Muscle of arm (tissue), 14 donors: ENCODE measurements at places on chromosomes 1 and 21.

DNA sequence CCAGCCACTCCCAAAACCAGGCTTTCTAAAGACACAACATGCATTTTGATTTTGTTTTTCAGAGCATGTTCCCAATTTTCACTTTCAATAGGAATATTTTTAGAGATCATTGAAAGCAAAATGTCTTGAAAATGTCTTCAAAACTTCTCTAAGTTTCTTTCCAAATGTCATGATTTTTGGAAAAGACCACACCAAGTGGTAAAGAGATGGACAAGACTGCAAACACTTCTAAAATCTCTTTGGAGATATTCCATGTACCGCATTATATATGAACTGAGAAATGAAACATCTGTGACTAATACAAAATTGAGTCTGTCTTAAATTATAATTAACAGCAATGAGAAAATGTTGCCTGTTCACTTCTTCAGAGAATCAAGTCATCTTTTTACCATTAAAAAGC, 418.0 kb upstream of the PKN2 start:
- DNase-seq: no peak

- DNase-seq: no peak
These were observed 194.0 kb upstream of the VAMP3 start for GRCh38 chr1:7576946-7577657.

DNA sequence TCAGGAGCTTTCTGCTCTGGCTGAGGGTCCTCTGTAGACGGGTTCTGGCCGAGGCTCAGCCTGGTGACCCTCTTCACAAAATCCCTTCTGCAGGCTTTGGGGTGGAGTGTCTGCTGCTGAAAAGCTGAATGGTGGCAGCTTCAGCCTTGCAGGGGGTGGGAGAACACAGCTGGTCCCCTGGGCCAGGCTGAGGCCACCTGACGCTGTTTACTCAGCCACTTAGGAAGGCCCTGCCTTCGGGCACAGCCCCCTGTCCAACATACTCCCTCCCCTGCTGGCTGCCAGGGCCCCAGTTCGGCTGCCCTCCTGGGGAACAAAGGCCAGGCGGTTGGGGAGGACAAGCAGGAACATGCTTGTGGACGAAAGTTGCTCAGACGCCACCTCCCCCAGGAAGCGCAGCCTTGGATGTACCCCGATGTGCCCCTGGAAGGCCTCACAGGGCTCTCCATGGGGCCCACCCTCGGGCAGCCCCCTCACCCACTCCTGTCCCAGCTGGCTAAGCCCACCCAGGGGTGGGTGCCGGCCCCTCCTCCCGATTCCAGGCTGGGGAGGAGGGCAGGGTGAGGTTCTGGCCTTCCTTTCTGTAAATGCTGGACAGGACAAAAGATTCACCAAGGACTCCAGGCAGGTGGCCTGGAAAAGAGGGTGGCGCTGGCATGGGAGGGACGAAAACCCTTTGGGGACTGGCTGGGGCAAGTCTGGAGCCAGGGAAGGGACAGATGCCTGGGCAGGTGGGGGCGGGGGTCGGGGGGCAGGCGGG, at the start of gene ANKRD65:
Gene ANKRD65 (minus strand): TSS at position 130 of the 760 bp plus-strand sequence. CDS start 271 bp downstream, outside the sequence.
- DNase-seq: no peak

DNA sequence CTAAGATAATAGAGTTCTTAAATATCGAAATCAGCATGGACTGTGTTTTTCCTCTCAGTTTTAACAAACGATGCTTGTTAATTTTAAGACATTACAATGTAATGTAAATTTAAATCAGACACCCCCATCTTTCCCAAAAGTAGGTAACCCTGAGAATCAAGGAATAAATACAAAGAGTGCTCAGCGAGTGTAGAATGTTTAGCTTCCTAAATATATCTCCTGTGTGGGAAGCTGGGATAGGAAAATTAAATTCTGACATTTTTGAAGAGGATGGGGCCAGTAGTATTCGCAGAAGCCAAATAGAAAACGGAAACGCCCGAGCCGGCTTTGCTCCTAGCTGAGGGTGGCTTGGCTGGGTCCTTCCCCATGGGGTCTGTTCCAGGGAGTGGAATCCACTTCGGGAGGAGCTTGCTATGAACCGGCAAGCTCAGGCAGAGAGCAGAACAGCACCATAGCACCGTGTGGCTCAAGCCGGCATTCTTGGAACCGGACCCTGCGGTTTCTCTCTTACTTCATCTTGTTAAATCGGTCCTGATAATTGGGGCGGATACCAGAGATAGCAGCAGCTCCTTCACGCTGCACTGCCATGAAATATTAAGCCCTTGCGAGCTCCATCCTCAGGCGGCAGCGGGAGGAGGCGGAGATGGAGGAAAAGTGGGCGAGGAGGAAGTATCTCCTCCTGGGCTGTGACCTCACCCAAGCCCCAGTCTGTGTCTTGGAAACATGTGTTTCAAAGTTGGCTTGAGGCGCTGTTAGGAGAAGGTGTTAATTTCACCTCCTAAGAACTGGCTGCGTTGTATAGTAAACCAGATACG, 24.9 kb downstream of the MAP3K7CL start:
- no peak for DNase-seq

DNA sequence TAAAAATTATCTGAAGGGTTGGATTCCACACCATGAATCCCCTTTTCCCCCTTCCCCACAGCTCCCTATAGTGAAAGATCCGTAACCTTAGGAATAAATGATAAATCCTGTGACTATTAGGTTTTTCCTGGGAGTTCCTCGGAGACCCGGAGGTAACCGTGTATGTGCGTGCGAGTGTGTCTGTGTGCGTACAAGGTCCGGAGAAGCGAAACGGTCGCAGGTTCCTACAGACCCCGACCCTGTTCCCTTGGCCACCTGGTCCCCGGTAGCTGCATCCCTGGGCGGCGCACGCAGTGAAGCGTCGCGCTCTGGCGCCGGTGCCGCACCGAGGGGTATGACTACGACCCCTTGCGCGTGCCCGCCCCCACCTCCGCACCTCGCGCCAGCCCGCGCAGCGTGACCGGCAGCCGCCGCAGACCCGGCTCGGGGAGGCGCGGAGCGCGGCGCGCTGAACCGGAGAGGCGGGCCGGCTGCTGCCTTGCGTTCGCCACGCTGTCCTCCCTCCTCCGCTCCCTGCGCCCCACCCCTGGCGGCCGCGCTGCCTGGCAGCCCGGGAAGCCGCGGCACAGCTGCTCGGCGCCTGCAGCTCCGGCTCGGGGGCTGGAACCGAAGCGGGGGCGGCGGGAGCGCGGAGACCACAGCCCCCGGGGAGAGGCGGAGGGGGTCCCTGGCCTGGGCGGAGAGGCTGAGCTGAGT, at the start of gene AK5:
Gene AK5 (plus strand): TSS at position 529 of the 696 bp plus-strand sequence. CDS start 295 bp downstream, outside the sequence.
- DNase-seq: peak; percentile 35

DNA sequence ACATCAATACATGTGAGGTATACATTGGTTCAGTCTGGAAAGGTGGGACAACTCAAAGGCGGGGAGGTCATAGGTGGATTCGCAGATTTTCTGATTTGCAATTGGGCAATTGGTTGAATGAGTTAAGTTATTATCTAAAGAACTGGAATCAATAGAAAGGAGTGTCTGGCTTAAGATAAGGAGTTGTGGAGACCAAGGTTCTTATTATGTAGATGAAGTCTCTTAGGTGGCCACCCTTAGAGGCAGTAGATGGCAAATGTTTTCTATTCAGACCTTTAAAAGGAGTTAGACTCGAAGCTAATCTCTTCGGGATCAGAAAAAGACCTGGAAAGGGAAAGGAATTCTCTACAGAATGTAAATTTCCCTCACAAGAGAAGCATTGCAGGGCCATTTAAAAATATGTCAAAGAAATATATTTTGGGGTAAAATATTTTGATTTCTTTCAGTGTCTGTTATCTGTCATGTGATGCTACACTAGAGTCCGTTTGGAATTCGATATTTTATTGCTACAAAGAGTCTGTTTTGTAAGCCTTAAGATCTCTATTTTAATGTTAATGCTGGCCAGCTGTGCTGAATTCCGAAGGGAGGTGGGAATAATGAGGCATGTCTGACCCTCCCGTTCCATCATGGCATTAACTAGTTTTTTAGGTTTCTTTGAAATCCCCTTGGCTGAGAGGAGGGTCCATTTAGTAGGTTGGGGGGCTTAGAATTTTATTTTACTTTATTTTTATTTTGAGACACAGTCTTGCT, 265.1 kb downstream of the PTPRU start:
- DNase-seq: no peak

- no peak for DNase-seq
These were observed 640.6 kb downstream of the PTPRU start for GRCh38 chr1:29876902-29877301.

DNA sequence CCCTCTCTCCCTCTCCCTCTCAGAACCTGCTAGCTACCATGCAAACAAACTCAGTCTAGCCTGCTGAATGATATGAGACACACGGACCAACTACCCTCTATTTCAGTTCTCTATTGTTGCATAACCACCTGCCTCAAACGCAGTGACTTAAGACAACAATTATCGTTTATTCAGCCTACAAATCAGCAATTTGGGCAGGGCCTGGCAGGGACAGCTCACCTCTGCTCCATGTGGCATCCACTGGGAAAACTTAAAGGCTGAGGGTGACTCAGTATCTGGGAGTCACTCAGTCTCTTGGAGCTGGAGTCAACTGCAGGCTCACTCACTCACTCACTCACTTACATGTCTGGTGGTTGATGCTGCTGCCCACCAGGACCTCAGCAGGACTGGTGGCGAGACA, 121.3 kb downstream of the SEC16B start:
- DNase-seq: no peak

GRCh38 chr1:29516063-29516820, 279.9 kb downstream of the PTPRU start:
- DNase-seq: no peak

DNA sequence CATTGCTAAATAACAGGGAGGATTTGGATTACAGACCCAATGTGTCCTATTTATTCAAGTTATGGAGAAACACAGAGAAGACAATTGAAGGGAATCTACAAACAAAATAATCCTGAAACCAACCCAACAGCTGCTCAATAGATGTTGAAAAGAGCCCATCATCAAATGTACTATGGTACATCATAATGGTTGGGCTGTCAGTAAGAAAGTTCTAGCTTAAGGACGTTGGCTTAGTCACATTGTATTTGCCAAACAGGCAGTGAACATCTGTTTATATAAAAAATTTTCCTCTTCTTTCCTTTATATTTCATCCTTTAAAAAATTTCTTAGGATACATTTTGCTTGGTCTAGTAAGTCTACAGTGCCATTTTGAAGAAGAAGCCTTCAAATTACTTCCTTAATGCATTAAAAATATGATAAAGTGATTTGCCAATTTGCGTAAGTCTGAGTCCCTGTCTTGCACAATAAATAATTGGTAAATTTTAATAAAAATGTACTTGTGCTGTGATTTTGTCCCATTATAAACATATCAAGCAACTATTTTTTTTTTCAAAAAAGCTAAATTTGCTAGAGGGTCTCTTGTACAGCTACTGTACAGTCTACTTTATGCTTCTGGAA, 14.4 kb downstream of the MAP3K7CL start:
- no peak for DNase-seq

DNA sequence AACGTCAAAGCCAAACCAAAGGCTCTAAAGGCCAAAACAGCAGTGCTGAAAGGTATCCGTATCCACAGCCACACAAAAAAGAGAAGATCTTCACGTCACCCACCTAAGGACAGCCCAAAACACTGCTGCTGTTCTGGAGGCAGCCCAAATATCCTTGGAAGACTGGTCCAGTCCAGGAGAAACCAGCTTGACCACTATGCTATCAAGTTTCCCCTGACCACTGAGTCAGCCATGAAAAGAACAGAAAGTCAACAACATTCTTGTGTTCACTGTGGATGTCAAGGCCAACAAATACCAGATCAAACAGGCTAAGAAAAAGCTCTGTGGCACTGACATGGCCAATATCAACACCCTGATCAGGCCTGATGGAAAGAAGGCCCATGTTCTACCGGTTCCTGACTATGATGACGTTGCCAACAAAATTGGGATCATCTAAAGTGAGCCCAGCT, 32.1 kb downstream of the ARID4B start:
- no peak for DNase-seq

DNA sequence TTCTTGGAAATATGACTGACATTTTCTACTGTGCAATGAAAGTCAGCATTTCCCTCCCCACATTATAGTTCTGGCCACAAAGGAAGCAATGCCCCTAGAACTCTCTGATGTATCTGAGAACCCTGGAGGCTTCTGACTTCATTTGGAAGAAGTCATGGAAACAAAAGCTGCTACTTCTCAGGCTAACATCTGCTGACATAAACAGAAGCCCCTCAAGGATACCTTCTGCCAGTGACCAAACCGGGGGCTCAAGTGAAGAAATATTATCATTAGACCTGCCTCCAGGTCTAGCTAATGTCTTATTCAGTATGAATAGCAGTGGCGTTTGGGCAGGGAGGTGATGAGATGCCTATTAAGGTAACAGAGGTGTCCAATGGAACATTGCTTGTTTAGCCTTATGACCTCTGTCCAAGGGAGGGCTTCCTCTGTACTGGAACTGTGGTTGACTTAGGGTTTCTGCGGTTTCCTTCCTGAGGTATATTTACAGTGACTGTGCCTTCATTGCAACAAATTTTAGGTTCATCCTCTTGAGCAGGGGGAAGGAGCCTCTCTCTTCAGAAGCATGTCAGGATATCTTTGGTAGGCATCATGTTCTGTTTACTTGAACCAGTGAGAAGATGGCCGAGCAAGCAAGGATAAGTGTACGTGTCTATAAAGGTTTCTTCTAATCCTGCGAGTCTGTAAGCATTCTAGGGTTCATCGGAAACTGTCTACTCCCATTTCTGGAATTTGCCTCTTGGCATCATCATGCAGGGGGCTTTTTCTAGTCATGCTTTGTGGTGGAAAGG, 161.7 kb downstream of the PBX1 start:
- DNase-seq: no peak

- DNase-seq: no peak
These were observed 817.7 kb upstream of the B3GALT2 start for GRCh38 chr1:194004146-194004545.

GRCh38 chr1:100391675-100392074, 39.4 kb downstream of the CDC14A start:
- no peak for DNase-seq

DNA sequence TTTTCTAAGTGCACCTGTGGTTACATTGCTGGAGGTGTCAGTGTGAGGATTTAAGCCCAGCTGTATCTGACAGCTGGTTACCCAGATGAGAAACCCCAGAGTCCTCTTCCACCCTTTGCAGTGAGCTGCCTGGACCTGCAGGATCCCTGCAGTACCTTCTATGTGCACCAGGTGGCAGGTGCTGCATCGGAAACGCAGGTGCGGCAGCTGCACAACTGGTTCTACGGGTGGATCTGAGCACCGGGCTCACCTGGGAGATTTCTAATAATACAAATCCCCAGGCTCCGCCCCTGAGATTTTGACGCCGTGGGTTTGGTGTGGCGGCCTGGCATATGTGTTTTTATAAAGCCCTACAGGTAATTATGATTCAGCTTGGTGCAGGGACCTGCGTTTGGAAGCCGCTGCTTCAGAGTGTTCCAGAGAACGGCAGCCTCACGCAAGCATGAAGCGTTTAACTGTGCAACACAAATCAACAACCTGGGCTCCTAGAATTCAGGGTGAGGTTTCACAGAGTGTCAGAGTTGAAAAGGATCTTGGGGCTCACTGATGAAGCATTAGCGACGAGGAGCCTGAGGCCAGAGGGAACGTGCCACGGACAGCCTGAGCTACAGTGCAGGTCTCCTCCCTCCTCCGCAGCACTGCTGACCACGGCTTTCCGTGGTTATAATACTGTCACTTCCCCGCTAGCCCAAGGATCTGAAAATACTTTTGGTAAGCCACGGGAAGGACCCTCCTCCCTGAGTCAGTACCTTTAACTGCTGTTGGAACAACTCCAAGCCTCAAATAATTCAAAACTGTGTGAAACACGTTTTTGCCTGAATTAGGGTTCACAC, 96.7 kb upstream of the TRABD2B start:
- peak; percentile 7 for DNase-seq

- DNase-seq: no peak
These were observed 235.1 kb downstream of the RRAGC start for GRCh38 chr1:38624336-38625039.
